ENCODE measurements at places on chromosomes 5 and 9. TPM values are rescaled to one million over a fixed set of nuclear protein-coding genes. Genes with fewer than 3 reads are reported as not detected.

Gene OTP
- polyA plus RNA-seq: not detected

Gene PCDHA7
- 0.13 TPM for polyA plus RNA-seq

Gene PCDHGB4
- 0.25 TPM for polyA plus RNA-seq

Gene TRIM7
- 39.0 TPM for polyA plus RNA-seq

Gene FRMD3
- polyA plus RNA-seq: 0.01 TPM

Gene MLANA
- not detected for polyA plus RNA-seq

Gene PCDHB13
- polyA plus RNA-seq: not detected

Gene ANKRD33B
- 0.31 TPM for polyA plus RNA-seq

Gene LCP2
- not detected for polyA plus RNA-seq

Gene CORO2A
- 12.9 TPM for polyA plus RNA-seq

Gene ENTREP1
- polyA plus RNA-seq: 0.24 TPM

Gene DENND4C
- 2.2 TPM for polyA plus RNA-seq

Gene MSMP
- polyA plus RNA-seq: not detected

Gene STPG3
- not detected for polyA plus RNA-seq

Gene AMBP
- not detected for polyA plus RNA-seq

Gene PHF24
- 0.06 TPM for polyA plus RNA-seq

Gene PALM2AKAP2
- not detected for polyA plus RNA-seq

Gene GFPT2
- polyA plus RNA-seq: not detected

Gene FBXW2
- polyA plus RNA-seq: 24.0 TPM

Gene LRRC19
- polyA plus RNA-seq: not detected

Gene CARD9
- polyA plus RNA-seq: 0.17 TPM

Gene SV2C
- polyA plus RNA-seq: not detected

Gene FBXW5
- polyA plus RNA-seq: 77.8 TPM

Gene PCDHGA9
- 0.02 TPM for polyA plus RNA-seq

Gene UNC13B
- polyA plus RNA-seq: 5.3 TPM

Gene C9
- polyA plus RNA-seq: not detected

Gene CYLC2
- polyA plus RNA-seq: not detected
